ENCODE measurements at places on chromosomes 5 and 9.
A peak's percentile ranks its signal among the peaks of the same experiment; 100 is the strongest.

- no peak for DNase-seq
Measured at GRCh38 chr9:130299785-130300615, 34.4 kb downstream of the HMCN2 start.

GRCh38 chr9:125850763-125851162 is 103.6 kb downstream of the PBX3 start:
- no peak for DNase-seq

- no peak for DNase-seq
Measured at GRCh38 chr5:147072622-147073021, 162.2 kb upstream of the STK32A start.

- no peak for DNase-seq
Measured at GRCh38 chr9:6877671-6878161, 119.9 kb downstream of the KDM4C start.

DNA sequence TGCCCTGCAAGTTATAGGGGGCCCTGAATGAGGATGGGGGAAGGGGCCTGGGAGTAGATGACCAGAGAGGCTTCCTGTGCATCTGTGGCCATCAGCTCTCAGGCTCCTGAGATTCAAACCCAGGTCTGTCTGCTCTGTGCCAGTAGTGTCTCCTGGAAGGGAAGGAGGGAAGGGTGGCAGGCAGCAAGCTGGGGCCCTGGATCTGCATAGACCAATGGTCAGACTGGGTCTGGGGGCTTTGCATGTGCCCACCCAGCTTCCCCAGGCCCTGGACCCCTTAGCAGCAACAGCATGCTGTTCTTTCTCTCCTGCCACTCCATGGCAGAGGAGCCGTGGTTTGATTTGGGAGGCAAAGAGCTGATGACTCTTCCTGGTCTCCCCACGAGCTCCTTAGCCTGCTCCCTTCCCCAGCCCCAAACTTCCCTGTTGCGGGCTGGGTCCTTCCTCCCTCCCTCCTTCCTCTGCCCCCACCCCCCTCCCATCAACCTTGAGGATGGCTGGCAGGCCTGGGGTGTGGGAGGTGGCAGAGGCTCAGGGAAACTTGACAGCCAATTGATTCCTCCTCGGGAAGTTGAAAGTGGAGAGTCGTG is 31.6 kb downstream of the DAB2IP start:
- DNase-seq, result no peak

- DNase-seq, result no peak
Measured at GRCh38 chr5:157913575-157913974, 54.6 kb upstream of the CLINT1 start.

DNA sequence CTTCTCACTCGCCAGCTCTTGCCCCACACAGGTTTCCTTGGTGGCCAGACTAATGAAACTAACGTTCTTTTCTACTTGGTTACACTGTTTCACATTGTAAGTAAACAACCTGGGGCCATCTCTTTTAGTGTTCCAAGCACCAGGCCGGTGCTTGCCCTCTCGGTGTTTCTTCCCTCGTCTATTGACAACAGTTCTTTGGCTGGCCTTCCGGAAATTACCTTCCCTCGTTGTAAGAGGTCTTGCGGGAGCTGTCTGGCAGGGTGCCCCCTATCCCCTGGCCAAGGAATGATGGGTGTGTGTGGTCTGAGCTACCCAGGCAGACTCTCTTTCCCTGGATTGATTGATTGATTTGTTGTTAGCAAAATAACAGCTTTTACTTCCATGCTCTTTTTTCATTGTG is 918 bp upstream of the MYMK start:
- no peak for DNase-seq

DNA sequence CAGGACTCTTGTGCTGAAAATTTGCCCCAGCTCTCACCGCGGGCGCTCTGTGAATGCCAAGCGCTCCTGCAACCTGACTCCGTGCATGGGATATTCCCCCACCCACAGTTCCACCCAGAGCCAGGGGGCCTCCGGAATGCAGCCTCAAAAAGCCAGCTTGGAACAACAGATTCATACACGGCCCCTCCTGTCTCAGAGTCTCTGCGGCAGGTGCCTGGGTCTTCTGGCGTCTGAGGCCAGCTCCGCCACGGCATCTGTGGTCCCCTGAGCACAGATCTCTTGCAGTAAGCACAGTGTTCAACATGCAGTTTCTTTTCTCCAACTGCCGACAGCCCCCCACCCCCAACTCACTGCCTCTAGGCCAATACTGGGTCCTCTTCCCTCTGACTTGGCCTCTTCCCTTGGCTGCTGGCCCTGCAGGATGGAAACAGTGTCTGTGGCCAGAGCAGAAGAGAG is 355.7 kb upstream of the IRX2 start:
- DNase-seq, result no peak

- no peak for DNase-seq
Measured at GRCh38 chr5:129148-129547, 37.2 kb downstream of the PLEKHG4B start.

GRCh38 chr9:125829743-125830142 is 82.6 kb downstream of the PBX3 start:
- DNase-seq, result peak; percentile 67

DNA sequence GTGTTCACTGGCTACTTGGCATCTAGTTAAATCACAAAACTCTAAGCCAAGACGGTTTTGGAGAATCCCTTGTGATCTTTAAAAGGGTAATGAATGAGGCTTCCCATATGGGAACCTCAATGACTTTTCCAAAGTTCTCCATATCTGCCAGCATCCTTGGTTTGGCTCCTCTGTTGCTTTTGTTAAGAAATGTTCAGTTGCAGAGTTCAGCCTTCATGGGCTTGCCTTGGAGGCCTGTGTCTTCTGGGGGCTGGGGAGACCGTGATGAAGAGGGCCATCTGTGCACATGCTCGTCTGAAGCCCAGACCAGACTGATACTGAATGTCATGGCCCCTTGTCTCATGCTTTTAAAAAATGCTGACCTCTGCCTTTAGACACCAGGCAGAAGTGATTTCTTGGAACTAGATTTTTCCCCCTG is 84.3 kb downstream of the RAI14 start:
- no peak for DNase-seq

- no peak for DNase-seq
Measured at GRCh38 chr5:122694884-122695283, 80.0 kb upstream of the SNX2 start.

DNA sequence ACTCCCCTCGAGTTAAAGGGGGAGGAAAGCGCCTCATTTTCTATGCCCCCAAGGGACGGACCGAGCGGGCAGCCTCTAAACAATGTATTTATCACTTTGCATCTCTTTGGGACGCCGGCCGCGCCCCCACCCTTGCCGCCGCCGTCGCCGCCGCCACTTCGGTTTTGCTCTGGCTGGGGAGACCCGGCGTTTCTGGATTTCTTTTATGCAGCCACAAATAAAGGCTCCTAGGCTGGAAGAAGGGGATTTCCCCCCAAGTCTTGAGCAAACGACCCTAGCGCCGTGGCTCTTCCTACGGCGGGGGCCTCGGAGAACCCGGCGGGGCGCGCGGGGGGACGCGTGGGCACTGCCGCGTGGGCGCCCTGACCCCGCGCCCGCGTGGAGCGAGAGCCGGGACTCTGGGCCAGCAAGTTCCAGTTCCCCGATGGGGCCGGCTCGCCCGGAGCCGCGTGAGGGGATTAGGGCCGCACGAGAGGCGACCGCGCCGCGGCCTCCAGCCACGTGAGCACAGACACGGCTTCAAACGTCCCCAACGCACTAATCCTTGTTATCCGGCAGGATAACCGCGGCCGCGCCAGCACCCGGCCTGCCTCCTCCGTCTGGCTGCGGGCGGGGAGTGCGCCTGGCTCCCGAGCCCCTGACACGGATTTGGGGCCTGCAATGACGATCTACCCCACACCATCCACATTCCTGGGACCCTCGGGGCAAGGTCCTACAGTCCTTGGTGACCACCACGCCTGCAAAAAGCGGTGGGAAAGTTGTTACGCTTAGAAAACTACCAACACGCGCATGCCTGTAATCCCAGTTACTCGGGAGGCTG is 7.9 kb upstream of the NEUROG1 start:
- no peak for DNase-seq

- DNase-seq, result no peak
Measured at GRCh38 chr9:89872913-89873707, 268.3 kb downstream of the GADD45G start.

DNA sequence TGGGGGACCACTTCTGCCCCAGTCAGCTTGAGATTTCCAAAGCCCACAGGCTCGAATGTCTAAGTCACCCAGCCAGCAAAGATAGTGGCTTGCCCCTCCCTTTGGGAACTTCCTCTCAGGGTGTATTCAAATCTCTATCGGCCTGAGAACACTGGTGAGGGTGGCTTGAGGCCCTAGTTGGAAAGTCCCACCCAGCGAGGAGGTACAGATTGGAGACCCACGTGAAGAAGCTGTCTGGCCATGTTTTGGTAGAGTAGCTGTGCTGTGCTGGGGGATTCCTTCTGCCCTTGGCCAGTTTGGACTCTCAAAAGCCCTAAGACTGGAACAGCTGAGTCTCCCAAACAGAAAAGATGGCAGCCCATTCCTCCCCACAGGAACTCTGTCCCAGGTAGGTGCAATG is 172.7 kb upstream of the RIOK2 start:
- DNase-seq, result no peak

DNA sequence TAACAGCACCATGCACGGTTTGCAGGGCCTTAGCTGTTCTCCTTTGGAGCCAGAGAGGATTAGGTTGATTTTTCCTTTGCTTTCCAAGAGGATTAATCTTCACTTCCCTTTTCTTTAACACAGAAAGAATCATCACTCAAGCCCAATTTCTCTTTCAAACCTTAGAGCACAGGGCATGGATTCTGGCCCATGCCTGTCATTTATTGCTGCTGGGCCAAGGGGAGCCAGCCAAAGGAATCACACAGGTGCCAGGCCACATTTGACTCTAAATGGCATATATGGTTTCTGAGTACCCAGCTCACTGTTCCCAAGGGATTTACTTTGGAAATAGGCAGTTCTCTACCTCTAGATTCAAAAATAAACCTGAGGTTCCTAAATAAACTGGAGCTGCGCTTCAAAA is 58.3 kb downstream of the FBXL7 start:
- DNase-seq, result no peak

- peak; percentile 21 for DNase-seq
Measured at GRCh38 chr9:19471737-19472648, 63.2 kb downstream of the ACER2 start.

- DNase-seq, result no peak
Measured at GRCh38 chr9:69834591-69835184, 14.1 kb downstream of the CFAP95 start.

GRCh38 chr9:123871781-123872180 is 58.1 kb downstream of the DENND1A start:
- no peak for DNase-seq

- no peak for DNase-seq
Measured at GRCh38 chr5:58491216-58491892, at the start of gene GAPT. TSS of gene GAPT (plus strand) at chr5:58491435. CDS start at chr5:58494537, 3,102 bp downstream.

DNA sequence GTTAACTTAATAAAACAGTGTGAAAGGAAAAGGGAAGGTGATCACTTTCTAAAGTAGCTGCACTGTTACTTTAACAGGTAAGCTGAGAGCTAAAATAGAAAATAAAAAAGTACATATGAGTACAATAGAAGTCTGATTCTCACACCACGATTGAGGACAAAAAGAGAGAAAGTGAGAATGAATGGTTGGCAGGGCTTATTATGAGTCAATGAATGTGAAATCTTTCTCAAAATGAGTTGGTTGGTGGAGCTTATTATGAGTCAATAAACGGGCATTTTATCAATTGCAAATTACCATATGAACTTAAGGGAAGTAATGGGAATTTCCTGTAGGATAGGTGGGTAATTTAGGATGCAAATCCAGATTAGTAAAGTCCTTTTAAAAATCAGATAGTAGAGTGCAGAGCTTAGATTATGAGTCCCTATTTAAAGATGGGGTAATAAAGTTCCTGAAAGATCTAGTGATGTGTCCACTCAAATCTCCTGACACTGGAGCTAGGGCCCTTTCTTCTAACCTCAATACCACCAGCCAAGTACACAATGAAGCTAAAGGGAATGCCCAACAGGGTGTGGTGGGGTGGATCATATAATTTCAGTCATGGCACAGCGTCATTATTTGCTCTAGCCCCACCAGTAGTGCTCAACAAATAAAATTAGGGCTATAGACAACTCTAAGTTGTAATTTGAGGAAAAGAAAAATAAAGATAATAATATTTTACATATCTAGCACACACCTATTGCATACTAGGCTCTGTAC is 21.1 kb upstream of the TLR4 start:
- no peak for DNase-seq

Measured in central memory CD4-positive, alpha-beta T cell (primary cell).